ENCODE measurements at places on chromosomes 16 and 17.
A peak's percentile ranks its signal among the peaks of the same experiment; 100 is the strongest.

GRCh38 chr17:59370593-59371299 lies 39.3 kb downstream of the YPEL2 start:
- DNase-seq, result no peak

- no peak for DNase-seq
These were observed 18.0 kb upstream of the TCF25 start for GRCh38 chr16:89855301-89855945.

- no peak for DNase-seq
These were observed 94.4 kb upstream of the CPHXL start for GRCh38 chr16:75820672-75821071.

- no peak for DNase-seq
These were observed 618 bp downstream of the RUSF1 start for GRCh38 chr16:31507617-31507928.

DNA sequence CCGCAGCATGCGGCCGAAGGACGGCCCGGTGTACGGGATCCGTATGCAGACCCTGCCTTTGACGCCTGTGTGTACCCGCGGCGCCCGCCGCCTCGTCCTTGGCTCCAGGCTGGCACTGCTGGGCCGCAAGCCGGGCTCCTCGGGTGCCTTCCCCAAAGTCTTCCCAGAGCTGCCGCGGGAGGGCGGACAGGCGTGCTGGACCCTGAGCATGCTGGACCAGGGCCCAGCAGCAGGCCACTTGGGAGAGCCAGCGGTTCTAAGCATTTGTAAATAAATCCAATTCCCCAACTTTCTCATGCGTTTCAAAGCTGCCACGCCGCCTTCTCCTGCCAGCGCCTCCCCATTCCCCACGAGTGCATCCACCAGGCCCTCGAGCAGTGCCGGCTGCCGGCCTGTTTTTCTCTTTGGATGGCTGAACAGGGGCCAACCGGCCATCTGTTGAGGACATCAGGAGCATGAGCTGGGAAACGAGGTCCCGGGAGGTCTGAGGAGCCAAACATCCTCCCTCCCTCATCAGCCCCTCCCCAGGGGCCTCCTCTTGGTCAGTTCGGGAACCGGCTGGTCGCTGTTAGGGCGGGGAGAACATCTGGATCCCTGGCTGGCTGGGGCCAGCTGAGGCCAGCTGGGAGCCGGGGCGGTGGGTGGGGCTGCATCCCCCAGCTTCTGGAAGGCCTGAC lies 20.5 kb upstream of the PABPN1L start:
- no peak for DNase-seq

- DNase-seq, result no peak
These were observed 30.7 kb downstream of the SLC43A2 start for GRCh38 chr17:1597861-1598342.

- no peak for DNase-seq
These were observed 27.6 kb downstream of the ITGB3 start for GRCh38 chr17:47281216-47281615.

DNA sequence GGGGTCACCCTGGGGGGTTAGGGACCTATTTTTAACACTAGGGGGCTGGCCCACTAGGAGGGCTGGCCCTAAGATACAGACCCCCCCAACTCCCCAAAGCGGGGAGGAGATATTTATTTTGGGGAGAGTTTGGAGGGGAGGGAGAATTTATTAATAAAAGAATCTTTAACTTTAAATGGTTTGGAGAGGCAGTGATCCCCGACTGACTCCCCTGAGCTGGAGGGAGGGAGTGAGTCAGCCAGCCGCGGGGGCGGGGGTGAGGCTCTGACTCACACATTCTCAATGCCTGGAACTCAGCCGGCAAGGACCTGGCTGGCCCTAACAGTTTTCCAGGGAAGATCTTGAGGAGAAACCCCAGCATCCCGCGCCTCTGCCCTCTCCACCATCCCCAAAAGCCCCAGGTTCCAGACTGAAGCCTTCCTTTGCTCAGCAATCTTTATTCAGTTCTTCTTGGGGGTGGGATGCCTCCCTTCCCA lies 1.5 kb downstream of the HCFC1R1 start:
- DNase-seq, result no peak

DNA sequence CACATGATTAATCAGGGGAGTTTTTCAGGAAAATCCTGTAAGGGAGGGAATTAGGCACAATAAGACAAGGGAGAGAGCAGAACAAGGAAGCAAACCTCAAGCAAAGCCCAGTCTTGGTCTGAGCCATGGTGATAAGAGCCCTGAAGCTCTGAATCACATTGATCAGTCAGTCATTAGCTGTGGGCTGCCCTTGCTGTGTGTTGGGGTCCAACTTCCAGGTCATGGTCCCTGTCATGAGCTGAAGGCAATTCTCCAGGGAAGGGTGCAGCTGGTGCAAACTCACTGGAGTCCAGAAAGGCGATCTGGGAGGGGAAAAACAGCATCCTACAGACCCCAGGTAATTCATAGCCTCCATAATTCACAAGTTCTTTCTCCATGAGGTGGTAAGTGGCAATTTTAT lies 89.9 kb downstream of the CYLD start:
- peak; percentile 69 for DNase-seq

DNA sequence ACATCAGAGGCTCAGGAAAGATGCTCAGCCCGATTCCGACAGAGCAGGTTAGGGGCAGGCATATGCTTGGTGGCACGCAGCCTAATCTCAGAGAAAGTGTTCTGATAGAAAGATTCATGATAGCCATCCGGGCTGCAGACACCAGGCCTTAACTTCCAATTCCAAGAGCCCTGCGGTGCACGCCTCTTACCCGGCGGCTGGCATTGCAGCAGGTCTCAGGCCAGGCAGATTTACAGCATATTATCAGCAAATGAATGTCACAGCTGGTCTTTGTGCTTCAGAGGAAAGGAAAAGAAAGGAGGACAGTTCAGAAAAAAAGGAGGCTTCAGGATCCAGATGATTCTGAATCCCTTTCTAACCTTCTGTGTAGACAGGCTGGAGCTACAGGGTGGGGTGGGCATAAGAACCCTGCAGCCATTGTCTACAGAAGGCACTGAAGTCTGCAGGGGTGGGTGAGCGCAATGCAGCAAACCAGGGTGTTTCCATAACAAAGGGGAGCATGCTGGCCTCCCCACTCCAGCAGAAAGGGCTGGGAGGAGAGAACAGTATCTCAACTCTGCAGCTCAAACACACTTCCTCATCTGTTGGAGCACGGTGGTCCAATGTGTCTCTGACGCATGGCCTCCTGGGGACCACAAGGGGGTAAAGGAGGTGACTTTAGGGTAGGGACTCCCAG lies 277.4 kb upstream of the XYLT1 start:
- no peak for DNase-seq

DNA sequence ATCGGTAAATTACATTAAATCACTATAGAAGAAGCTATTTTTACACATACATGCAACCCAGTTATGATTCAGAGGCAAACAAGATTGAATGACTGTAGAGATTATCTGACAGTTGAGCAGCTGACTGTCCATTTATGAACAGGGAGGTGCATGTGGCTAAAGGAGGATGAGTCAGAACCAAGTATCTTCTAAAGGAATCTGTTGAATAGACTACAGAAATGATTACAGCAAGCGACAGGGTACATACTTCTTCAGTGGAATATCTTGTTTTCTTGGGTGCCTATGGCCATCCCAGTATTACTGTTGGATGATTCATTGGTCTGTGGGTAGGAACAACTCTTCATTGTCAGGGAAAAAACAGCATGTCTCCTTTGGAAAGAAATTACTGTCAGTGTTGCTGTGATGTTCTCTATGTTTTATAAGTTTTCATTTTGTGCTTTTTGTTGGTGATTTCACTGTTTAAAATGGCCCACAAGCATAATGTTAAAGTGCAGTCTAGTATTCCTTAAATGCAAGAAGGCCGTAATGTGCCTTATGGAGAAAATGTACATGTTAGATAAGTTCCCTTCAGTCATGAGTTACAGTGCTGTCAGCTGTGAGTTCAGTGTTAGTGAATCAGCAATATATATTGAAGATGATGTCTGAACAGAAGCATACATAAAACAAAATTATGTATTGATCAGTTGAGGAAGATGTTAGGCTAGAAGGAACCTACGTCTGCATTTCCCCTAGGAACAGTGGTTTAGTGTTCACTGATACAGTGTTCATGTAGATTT lies 27.0 kb downstream of the CBFB start:
- no peak for DNase-seq

DNA sequence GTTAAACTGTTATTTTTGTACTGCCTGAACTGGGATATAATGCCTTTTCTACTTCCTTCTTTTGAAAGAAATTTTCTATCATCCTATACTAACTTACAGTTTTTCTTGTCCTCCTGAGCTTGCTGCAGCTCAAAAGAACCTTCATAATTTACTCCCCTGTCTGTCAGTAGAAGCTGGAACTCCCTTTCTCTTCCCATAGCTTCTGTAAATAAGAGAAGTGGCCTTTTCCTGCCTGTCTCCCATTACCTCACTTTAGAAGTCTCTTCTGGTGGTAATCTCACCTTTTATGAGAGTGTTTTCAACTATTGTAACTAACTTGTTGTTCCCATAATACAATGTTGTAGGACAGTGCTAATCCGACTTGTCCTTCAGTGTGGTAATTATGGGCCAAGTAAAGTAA lies 246.7 kb upstream of the TBX2 start:
- DNase-seq, result no peak

DNA sequence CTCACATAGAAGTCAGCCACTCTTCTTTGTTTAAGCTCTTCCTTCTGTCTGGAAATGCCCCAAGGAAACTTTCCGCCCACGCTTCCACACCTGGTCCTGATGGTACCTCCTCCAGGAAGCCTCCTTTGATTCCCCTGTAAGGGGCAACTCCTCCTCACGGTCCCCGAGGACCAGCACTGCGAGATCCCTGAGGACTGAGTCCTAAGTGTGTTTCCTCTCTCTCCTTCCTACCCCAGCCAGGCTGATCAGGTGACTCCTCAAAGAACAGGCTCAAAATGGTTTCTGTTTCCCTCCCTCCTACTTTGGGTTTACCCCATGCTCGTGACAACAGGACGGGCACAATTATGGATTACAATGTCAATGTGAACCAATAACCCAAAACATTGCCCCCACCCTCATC lies 63.0 kb upstream of the MED9 start:
- DNase-seq, result no peak

DNA sequence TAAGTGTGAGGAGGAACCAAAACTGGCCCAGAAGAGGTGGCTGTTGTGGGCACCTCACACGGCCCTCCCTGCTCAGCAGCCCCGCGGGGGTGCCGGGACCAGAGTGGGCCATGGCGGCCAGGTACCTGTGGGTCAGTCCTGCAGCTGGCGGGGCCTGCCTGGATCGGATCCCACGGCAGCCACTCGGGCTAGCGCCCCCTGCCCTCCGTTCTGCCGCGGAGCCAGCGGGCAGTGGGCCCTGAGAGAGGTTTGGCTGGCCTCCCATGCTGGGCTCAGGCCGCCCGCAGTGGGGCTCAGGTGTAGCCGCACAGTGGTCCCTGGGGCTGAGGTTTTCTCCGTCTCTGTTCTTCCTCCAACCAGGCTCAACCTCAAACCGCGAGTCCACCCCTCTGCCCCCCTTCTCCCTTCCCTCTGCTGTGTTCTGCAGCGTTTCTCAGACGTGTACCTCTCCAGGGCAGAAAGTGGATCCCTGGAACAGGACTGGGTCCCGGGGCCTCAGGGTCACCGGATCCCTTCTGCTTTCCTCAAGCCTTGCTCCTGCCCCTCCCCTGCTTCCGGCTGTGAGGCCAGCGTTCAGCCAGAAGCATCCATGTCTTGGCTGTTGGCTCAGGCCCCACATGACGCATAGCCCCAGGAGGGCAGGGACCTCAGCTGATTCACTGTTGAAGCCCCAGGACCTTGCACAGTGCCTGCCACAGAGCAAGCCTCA lies 28.6 kb upstream of the ITGA3 start:
- DNase-seq, result no peak

DNA sequence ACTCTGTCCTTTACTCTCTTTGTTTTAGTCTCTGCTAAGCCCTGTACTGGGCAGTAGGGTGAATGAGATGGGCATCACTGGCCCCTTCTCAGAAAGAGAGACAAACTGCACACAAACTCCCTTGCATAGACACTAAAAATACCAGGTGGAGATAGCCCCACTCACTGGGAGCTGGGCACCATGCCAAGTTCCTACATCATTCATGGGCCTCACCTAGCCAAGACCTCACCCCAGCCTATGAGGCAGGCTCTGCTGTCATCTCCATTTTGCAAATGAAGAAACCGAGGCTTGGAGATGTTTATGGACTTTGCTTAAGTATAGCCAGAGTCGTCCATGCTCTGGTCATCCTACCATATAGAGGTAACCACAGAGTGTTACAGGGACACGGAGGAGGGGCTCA lies 499.8 kb upstream of the CDH11 start:
- DNase-seq, result no peak

DNA sequence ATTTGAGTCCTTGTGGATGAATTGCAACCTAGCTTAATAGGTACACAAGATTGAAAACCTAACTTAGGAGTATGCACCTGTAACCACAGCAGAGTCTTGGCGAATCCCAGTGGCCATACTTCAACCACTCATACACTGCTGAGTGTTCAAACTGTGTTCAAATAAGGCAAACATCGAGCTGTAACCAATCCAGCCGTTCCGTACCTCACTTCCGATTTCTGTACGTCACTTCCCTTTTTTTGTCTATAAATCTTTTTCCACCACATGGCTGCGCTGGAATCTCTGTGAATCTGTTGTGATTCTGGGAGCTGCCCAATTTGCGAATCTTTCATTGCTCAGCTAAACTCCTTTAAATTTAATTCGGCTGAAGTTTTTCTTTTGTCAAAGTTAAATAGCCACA lies 190.6 kb downstream of the MAF start:
- DNase-seq, result no peak

DNA sequence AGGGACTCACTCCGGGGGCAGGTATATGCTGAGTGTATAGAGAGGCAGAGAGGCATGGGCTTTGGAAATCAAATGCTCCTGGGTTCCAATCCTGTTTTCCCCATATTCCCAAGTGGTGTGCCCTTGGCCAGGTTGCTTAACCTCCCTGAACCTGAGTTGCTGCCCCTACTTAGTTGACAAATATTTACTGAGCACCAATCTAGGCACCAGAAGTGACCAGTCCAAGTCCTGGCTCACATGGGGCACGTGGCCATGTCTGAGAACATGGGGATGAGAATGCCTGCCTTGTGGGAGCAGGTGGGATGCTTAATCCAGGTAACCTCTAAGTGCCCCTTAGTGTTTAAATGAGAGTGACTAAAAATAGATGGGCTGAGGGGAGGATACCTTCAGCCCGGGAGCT lies 4.2 kb downstream of the SOCS3 start:
- DNase-seq, result no peak

DNA sequence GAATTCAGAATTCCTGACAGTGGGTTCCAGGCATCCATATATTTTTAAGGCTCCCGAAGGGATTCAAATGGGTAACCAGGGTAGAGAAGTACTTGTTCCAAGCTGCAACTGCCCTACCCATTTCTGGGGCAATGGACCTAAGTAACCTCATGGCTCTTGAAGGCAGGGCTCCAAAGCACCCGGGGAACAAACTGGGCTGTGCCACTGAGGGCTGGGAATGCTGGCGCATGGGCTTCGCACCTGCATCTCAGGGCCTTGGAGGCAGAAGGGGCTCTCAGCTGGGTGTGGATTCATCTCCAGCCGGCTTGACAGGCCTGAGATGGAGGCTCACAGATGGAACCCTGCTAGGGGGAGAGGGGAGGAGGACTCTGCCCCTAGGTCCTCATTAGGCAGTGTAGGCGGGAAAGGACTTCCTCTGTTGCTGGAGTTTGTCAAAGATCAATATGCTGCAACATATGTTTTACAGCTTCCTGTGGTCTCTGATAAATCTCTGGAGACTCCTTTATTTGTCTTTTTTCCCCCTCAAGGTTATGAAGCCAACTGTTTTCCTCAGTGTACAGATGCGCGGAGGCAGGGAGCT lies 232.3 kb upstream of the NLRP1 start:
- DNase-seq, result peak; percentile 25

- no peak for DNase-seq
These were observed 94.2 kb upstream of the HSBP1 start for GRCh38 chr16:83713597-83713996.

- no peak for DNase-seq
These were observed 16.6 kb downstream of the TBC1D16 start for GRCh38 chr17:80018917-80019651.

GRCh38 chr17:80103449-80104085 lies 2.2 kb downstream of the GAA start:
- no peak for DNase-seq
